GDM1 (cell line): ENCODE measurements at places on chromosomes 4 and X.

DNA sequence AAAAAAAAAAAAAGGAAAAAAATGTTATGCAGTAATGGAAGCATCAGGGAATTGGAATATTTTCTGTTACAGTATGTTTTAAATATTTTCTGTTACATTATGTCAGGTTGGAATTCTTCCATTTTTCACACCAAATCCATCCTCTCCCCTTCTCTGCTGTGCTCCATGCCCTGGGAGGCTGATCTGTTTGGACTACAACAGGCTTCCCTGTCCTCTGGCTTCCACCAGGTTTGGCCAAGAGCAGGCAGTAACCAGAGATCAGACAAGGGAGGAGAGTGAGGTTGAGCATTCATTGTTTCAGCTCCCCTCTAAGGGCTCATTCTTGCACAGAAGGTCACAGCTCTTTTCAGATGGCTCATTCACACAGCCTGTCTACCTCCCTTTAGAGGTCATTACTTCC is 11.7 kb upstream of the TMEM184C start:
- DNase-seq, result no peak

GRCh38 chrX:3177851-3178250 is 136.6 kb downstream of the ARSF start:
- DNase-seq, result no peak

DNA sequence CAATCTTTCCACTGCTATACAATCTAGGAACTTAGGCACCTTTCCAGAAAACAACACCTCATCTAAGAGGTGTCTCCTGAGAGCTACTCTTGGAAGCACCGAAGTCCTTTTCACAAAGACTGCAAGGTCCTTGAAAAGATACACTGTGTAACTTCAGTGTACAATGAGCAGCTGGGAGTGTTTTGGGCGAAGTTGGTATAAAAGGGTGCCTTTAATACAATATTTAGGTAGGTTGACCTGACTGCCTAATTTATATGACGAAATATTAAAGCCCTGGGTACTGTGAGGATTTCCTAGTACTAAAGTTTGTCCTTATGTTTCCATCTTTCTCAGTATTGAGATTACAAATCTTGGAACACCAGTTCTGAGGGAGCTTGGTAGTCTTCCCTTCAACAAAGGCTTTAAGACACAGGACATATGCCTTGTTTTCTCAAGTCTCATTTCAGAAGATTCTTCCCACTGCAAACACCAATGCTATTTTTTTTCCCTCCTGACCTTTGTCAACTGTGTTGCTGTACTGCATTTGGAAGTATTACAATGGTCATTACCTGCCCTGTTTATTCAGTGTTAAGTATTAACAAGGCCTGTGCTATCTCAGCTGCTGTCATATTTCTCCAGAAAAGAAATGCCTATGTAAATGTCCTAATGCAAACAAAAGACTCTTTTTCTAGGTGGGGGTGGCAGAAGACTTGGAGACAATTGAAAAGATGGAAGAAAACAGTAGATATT is 134.2 kb downstream of the MAML3 start:
- DNase-seq, result no peak

GRCh38 chr4:17328141-17328815 is 183.6 kb downstream of the QDPR start:
- no peak for DNase-seq

DNA sequence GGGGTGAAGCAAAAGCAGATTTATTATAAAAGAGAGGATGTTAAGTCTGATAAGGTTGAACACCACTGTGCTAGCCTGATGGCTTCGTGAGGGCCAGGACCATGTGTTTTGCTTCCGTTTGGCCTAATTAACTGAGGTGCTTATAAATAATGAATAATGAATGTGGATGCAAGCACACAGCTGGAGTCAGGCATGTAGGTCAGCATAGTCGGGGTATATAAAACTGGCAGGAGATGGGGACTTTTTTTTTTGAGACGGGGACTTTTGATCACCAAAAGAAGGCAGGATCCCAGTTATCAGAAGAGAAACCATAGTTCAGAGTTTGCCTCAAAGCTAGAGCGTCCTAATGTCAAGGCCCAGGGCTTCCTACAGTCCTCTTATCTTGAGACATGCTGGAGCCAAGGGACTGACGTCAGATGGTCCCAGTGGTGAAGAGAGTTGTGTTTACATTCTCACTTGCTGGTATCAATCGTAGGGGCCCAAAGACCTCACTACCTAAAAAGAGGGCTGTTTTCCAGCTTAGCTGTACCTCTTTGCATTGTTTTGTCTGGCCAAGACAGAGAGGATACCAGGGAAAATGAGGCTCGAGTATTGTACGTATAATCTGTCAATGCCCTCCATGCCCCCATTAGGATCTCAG is 50.4 kb downstream of the RTL9 start:
- DNase-seq, result no peak

DNA sequence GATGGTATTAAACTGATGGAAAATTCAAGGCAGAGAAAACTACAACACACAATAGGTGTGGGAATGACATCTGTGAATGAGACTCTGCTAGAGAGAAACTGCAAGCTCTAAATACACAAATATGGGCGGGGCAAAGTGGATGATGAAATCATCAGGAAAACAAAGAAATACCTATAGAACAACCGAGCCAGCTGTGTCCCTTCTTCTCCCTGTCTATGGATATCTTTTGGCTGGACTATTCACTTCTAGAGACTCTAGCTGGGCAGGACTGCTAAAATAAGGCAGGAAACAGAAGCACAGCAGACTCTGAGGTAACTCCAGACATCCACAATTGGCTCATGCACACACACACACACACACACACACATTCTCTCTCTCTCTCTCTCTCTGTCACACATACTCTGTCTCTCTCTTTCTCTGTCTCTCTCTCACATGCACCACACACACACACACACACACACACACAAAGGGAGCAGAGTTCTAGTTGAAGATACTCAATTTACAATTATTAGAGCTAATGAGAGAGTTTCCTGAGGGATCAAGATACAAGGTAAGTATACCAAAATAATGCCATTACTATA is 27.2 kb upstream of the EDNRA start:
- no peak for DNase-seq

DNA sequence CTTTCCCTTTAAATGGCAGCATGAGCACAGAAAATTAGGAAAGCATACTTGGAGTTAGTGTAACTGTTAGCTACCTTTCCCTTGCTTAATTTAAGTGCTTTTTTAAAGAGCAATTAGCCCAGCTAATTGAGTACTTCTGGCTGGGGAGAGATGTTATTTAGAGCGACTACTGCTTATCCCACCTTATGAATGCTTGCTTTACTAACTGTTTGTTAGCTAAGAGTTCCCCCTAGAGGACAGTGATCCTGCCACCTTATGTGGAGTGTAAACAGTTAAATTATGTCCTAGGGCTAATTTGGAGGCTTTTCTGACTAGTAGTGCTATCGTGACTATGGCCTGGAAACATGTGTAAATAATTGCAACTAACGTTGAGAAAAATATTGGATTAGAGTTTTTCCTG is 909.4 kb downstream of the FSTL5 start:
- no peak for DNase-seq

GRCh38 chr4:48431401-48431800 is 51.7 kb upstream of the SLC10A4 start:
- no peak for DNase-seq

DNA sequence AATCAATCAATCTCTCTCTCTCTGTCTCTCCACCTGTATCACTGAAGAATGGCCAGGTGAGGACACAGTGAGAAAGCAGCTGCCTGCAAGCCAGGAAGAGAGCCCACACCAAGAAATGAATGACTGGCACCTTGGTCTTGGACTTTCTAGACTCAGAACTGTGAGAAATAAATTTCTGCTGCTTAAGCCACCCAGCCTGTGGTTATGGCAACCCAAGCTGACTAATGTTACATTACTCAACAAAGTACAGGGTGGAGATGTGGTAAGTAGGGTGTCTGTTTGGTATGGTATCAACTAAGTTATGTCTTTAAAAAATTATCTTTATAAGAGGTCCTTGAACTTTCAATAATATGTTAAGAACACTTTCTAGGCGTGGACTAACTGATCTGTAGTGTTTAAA is 159.3 kb downstream of the EPHA5 start:
- DNase-seq, result no peak

- DNase-seq, result no peak
Measured at GRCh38 chr4:163673848-163674697, 179.6 kb downstream of the TMA16 start.

DNA sequence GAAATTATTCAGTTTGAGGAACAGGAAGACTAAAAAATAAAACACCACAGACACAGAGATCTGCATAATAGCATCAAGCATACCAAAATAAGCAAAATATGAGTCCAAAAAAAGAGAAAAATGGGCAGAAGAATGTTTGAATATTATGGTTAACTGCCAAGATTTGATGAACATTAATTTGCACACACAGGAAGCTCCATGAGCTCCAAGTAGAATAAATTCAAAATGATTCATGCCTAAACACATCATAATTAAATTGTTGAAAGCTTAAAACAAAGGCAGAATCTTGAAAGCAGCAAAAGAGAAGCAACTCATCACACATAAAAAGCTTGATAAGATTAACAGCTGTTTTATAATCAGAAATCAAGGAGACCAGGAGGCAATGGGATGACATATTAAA is 156.6 kb upstream of the ARSJ start:
- DNase-seq, result no peak

DNA sequence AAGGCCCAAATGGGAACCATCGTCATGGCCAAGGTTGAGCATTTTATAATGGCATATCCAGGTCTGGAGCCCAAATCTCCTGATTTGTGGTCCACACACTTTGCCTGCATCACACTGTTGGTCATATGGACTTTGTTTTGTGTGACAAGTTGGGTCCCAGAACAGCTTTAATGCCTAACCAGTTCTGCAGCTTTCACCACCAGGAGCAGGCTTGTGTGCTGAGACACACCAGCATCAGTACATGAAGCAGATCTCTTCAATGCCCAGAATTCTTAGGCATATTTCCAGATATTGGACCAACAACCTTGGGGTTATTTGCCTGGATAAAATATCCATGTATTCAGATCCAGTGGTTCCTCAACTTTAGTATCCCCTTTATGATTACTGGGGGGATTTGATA is 371.3 kb downstream of the FBXW7 start:
- no peak for DNase-seq

- DNase-seq, result no peak
Measured at GRCh38 chr4:4714331-4714730, 145.1 kb upstream of the MSX1 start.

DNA sequence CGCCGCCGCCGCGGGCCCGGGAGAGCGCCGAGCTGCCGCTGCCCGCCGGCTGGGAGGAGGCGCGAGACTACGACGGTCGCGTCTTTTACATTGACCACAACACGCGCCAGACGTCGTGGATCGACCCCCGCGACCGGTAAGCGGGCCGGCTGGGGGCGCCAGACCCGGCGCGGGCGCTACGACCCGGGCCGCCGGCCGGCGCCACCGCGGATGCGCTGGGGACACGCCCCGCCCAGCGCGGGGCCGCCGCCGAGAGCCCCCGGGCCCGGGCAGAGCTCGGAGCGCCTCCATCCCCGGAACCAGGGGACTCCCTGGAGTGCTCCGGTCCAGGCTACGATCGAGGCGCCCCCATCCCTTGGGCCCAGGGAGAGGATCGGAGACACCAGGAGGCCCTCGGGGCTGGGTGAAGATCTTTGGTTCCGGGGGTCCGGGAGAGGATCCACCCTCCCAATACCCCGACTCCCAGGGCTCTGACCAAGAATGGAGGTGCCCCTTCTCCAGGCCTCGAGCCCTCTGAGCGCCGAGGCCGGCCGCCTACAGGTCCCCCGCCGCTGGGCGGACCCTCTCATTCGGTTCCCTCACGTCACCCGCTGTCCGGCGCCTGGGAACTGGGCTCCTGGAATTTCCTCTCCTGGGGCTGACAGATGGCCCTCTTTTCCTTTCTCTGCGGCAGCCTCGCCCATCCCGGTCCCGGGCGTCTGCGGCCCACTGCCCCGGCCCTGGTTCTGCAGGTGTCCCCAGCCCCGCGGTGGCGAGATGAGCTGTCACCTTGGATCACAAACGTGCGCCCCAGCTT is 48.8 kb downstream of the CLDN34 start:
- DNase-seq, result no peak

DNA sequence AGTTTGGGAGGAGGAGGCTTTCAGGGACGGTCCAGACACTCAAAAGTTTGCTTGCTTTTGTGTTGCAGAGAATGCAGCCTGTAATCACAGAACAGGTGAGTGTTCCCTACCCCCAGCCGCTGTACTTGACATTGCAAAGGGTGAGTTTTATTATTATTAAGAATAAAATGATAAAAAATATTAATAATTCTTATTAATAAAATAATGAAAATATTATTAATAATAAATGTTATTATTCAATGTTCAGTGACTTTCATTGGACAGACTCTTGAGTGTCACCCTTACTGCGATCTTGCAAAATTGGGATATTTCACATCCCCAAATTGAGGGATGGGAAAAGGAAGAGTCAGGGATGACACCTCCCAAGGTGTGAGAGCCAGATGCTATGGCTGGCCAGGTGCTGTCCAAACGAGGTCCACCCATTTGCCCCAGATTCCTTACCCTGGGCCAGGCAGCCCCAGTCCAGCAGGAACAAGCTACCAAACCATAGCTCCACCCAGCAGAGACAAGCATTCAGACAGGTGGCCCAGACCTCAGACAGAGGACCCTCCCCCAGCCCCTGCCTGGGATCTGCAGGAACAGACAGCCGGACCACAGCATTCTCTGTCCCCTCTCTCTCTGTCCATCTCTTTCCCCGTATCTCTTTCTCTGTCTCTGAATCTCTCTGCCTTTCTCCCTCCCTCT is 22.4 kb downstream of the IL3RA start:
- no peak for DNase-seq

- DNase-seq, result no peak
Measured at GRCh38 chrX:1928805-1929204, 313.9 kb downstream of the ASMT start.

DNA sequence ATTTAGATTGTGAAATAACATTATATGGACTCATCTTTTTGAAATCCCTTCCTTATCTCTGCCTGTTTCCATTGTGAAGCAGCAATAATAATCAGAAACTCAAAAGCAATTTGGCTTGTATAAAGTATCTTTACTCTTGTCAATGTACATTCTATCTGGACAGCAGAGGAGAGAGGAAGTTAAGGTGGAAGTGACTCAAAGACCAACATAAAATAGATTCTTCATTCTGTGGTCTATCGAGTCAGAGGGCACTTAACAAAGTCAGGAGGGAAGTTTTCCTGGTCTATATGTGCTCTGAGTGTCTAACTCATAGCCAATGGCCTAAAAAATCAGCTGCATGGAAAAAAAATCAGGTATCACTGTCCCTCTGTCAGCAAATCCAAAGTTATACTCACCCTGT is 155.5 kb downstream of the EMCN start:
- DNase-seq, result no peak

DNA sequence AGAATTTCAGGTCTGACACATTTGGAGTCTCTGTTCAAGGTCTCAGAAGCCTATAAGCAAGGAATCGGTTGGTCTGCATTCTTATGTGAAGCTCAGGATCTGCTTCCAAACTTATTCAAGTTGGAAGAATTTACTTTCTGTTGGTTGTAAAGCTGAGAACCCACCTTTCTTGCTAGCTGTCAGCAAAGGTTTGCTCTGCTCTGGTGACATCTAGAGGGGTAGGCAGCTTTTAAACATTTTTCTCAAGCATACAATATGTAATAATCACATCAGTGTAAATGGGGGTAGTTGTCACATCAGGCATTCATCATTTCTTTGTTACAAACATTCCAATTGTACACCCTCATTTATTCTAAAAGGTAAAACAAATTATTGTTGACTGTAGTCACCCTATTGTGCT is 935.2 kb downstream of the TRAM1L1 start:
- no peak for DNase-seq
